Hematopoietic multipotent progenitor cell treated with erythropoietin and hydrocortisone succinate and interleukin-3 and kit ligand, for 15 days (in vitro differentiated cells): ENCODE measurements at places on chromosomes 4 and X.
A peak's percentile ranks its signal among the peaks of the same experiment; 100 is the strongest.

GRCh38 chrX:71953946-71954345 lies 43.3 kb downstream of the NHSL2 start:
- no peak for DNase-seq

GRCh38 chr4:149630064-149630463 lies 185.6 kb downstream of the IQCM start:
- DNase-seq: no peak

DNA sequence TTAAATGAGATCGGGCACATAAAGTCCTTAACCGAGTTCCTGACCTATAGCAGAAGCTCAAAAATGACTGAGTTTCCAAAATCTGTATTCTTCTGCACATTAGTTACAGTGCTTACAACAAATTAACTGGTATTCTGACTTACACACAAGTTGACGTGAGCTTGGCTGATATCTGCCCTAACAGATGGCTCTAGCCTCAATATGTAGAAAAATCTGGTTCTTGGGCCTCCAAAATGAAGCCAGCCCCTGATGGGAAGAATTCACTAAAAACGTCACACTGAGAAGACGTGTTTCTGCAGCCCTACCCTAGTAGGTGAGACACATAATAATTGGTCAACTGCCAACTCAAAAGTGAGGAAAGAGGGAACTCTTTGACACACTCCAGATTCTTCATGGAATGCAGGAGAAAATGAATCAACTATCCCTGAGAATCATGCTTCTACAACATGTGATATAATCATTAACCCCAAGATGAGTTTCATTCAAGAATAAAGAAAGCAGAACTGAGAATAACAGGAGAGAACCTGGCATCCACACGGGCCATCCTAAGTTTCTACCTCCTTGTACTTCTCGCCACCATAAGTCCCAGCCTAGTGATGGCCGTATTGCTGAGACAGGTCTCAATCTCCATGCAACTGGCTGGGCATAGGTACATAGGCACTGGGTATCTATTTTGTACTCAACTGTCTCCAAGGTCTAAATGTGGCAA lies 8.2 kb downstream of the STX18 start:
- DNase-seq: peak; percentile 32

DNA sequence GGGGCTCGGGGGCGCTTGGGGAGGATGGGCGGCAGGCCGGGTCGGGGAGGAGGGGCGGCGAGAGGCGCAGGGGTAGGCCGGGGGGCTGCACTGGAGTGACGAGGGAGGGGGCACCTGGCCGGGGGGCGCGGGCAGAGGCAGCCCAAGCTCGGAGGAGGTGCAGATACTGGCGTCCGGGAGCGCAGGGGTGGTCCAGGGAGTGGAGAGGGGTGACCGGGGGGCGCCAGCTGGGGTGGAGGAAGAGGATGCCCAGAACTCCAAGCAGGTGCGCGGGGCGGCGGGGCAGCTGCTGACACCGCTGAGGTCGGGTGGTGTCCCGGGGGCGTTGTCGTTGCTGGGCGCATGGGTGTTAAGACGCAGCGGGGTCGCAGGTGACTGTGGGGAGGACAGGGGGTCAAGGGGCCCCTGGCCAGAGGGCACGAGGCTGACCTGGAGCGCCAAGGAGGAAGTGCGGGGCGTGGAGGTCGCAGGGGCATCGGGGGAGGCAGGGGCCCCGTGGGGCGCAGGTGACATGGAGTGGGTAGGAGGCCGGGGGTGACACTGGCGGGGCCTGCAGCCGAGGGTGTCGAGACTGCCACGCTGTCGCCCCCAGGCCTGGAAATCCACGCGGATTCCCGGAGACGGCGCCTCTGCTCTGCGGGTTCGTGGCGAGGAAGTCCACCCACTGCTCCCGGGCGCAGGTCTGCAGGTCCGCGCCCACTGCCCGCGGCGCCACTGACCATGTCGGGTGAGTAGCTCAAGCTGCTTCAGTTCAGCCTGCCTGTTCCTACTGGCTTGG lies 928 bp downstream of the GYG2 start:
- DNase-seq: no peak

DNA sequence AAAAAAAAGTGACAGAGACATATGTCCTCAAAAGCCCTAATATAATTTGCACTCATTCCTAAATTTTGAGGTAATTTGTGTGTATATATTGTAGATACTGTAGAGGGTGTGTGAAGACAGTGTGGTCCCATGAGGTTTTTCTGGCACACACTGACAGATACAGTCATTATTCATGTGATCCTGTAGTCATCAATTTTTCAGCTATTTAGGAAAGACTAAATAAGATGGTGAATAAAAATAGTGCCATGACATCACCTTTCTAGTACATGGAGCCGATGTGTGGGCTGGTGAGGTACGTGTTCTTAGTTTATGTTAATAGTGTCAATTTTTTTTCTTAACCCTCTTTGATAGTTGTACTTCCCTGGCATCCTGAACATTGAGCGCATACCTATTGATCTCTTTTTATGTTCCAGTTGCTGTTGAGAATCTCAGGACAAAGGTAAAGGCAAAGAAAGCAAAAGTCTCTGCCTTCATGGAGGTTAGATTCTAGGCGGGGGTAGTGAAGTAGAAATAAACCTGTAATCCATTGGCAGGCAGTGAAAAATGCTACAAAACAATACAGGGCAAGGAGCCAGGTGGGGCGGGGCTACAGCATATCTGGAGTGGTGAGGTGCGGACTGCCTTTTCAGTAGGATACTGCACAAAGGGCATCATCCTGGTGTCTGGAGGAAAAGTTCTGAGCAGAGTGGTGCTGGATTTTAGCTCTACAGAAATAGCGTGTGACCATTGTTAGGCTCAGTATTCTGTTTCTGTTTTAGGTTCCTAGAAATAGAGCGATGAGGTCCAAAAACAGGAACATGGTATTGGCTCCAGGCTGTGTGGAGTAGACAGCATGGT lies 93.8 kb downstream of the ARHGAP10 start:
- DNase-seq: no peak

- no peak for DNase-seq
These were observed 53.2 kb upstream of the ATP6AP2 start for GRCh38 chrX:40527543-40527942.

GRCh38 chrX:39729981-39730661 lies 367.6 kb downstream of the BCOR start:
- DNase-seq: no peak

GRCh38 chrX:44937606-44938005 lies 64.6 kb downstream of the KDM6A start:
- DNase-seq: no peak

DNA sequence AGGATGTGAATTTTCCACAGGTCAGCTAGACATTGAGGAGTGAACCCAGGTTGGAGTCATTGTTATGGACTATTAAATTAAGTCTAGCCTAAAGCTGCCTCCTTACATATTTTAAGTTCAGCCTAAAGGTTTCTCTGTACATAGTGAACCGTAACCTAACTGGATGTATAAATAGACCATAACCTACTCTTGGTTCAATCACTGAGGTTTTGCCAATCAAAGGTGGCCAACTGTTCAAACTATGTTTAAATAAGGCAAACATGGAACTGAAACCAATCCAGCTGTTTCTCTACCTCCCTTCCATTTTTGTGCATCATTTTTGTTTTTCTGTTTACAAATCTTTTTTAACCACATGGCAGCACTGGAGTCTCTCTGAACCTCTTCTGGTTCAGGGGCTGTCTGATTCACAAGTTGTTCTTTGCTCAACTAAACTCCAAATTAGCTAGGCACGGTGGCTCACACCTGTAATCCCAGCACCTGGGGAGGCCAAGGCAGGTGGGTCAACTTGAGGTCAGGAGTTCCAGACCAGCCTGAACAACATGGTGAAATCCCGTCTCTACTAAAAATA lies 43.9 kb upstream of the SFRP2 start:
- no peak for DNase-seq

- no peak for DNase-seq
These were observed 7.5 kb downstream of the ASB5 start for GRCh38 chr4:176261481-176261880.

- no peak for DNase-seq
These were observed 15.8 kb upstream of the UGDH start for GRCh38 chr4:39543034-39543433.

GRCh38 chrX:19990151-19990555 lies 708 bp downstream of the BCLAF3 start:
- DNase-seq: no peak

DNA sequence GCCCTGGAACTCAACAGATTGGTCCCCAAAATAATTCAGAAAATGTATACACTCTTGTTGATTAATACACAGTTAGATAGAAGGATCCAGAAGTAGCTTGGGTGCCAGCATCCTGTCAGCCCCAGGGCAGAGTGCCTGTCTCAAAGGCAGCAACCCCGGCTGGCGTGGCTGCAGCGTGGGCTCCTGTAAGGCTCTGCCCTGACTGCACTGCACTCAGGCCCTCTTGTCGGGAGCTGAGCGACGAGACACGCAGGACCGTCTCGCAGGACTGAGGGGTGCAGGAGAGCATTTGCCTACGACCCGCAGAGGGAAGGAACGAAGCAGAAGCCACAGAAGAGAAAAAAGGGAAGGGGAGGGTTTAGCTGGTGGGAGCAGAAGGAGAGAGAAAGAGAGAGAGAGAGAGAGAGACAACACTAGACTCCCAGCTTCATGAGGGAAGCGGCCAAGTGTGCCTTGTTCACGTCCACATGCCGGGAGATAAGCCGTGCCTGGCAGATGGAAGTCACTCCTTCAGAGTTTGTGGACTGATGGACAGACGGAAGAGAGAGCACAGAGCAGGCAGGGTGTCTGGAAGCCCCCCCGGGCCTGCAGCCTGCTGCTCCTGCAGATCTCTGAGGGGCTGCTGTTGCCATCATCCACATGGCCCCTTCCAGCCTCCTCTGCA lies 38.7 kb upstream of the HELT start:
- no peak for DNase-seq

GRCh38 chr4:137705171-137705783 lies 173.0 kb upstream of the PCDH18 start:
- no peak for DNase-seq

DNA sequence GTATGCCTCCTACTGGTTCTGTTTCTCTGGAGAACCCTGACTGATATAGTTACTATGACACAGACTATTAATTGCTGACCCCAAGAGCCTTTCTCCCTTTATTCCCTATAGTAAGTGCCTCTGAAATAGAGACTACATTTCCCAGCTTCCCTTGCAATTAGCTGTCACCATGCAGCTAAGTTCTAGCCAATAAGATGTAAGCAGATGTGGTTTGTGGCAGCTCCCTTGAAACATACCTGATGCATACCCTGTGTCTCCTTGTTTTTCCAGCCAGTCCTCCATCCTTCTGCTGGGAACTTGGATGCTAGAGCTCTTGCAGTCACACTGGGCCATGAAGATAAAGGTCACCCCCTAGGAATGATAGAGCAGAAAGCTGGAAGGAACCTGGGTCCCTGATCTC lies 9.7 kb upstream of the TMEM165 start:
- peak; percentile 51 for DNase-seq

DNA sequence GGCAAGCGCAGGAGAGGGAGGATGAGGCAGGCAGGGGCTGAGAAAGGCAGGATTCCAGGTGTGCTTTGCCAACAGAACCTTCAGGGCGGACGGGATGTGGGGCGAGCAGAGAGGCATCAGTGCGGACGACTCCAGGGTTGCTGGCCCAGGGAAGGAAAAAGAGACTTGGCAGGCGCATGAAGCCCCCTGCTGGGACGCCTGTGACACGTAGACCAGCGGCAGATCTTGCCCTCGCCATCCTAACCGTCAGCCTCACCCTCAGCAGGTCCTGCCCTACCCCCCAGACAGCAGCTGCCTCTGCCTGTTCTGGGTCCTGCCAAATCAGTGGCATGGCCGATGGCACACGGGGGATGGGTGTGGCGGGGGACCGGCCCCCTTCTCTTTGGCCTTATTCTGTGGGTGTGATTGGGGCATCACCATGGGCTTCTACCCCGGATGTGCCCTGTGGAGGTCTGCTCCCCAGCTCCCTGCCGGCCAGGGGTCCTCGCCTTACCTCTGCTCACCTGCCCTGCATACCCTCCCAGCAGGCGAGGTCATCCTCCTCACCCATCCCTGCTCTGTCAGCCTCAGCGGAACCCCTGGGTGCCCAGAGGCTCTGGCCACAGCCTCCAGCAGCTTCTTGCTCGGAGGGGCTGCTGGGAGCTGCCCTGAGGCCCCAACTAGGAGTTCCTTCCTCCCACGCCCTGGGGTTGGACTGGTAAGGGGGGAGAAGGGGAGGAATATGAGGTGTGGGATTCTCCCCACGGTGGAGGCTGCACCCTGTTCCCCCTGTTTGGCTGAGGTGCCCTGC lies 2.9 kb upstream of the SH3BP2 start:
- DNase-seq: no peak

GRCh38 chrX:1452516-1453394 lies at the start of gene ASMTL:
Gene ASMTL, minus strand, starts transcription at chrX:1452909. Its CDS starts 69 bp downstream, at chrX:1452840.
- DNase-seq: peak; percentile 94

- DNase-seq: no peak
These were observed 726.3 kb upstream of the INTU start for GRCh38 chr4:126906466-126906865.

GRCh38 chr4:126647756-126648397 lies 984.9 kb upstream of the INTU start:
- no peak for DNase-seq

GRCh38 chr4:43932448-43932847 lies 516.2 kb downstream of the KCTD8 start:
- no peak for DNase-seq

DNA sequence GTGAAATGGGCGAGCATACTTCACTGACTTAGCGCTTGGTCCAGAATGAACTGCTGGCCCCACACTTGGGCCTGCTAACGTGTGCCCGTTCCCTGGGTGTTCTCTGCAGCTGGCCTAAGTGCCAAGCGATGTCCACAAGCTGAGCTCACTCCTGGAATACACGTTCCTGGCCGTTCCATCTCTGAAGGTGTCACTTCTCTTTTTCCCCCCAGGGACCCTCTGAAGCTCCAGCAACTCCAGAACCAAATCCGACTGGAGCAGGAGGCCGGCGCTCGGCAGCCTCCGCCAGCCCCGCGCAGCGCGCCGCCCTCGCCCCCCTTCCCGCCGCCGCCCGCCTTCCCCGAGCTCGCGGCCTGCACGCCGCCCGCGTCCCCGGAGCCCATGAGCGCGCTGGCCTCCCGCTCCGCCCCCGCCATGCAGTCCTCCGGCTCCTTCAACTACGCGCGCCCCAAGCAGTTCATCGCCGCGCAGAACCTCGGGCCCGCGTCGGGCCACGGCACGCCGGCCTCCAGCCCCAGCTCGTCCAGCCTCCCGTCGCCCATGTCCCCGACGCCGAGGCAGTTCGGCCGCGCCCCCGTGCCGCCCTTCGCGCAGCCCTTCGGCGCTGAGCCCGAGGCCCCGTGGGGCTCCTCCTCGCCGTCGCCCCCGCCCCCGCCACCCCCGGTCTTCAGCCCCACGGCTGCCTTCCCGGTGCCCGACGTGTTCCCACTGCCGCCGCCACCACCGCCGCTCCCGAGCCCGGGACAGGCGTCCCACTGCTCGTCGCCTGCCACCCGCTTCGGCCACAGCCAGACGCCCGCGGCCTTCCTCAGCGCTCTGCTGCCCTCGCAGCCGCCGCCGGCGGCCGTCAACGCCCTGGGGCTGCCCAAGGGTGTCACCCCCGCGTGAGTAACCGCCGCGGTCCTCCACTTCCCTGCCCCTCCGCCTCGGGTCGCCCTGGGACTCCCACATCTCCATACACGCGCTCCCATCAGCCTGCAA lies 132.3 kb downstream of the CBR4 start:
- no peak for DNase-seq

- DNase-seq: no peak
These were observed 543.9 kb downstream of the GALNTL6 start for GRCh38 chr4:172357006-172357540.
